ENCODE measurements at places on chromosomes 3 and 15.

DNA sequence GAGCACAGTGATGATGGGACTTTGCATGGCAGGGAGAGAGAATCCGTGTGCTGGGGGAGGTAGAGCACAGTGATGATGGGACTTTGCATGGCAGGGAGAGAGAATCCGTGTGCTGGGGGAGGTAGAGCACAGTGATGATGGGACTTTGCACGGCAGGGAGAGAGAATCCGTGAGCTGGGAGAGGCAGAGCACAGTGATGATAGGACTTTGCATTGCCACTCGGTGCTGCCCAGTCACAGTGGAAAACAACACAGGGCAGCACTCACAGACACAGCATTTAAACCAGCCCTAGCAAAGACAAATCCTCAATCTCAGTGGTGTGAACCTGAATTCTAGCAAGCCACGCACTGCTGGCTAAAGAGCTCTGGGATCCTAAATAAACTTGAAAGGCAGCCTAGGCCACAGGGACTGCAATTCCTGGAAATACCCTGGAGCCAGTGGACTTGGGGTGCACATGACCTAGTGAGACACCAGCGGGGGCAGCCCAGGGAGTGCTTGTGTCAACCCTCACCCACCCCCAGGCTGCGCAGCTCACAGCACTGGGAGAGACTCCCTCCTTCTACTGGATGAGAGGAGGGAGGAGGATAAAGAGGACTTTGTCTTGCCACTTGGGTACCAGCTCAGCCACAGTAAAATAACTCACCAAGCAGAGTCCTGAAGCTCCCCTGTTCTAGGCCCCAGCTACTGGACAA lies 23.4 kb upstream of the TNK2 start:
- no peaks in the 10 kb centered on the region for H3K4me1 ChIP-seq
- H3K36me3 ChIP-seq: no peaks in the 10 kb centered on the region
- H3K27ac ChIP-seq: no peak overlapping the region

DNA sequence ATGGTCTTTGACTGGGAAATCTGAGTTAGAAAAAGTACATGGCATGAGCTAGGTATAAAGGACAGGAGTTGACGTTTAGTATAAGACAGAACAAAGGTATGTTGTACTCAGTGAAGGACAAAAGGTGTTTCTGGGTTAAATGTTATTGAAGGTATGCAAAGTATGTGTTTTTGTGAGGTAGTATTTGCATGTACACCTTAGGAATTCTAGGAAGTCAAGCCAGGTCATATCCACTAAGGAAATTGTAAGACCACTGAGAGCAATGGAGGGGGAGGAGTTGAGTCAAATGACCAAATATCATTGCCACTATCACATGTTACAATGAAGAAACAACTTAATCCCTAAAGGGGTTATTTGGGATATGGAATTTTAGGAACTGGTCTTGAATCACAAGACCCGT lies 24.4 kb upstream of the TGFBR2 start:
- no peak overlapping the region for H3K4me3 ChIP-seq
- peaks cover 24% of the 10 kb centered on the region for H3K4me1 ChIP-seq
- H3K27ac ChIP-seq: no peak overlapping the region
- no peaks in the 10 kb centered on the region for H3K27me3 ChIP-seq

DNA sequence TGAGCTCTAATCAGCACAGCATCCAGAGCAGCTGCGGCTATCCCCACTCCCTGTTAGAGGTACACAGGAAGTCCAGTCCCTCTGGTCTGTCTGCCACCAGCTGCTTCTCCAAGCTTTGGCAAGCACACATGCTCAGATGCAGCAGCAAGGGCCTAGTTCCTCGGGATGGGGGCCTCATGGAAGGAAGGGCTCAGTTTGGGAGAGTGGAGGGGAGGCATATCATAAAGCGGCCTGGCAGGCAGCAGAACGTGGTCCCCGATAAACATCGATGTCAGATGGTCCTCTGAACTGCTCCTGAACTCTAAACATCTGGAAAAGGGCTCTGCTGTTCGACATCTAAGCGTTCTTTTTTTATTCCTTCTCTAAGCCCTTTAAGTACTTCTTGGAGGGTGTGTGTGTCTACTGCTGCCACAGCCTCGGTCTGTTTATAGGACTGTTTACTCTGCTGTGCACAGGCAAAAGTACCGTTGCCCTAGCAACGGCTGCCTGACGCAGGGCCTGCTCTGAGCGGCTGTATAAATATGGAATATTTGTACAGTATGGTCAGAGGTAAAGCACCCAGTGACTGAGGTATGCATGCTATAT lies 74.6 kb downstream of the PRICKLE2 start:
- H3K27ac ChIP-seq: no peak overlapping the region
- H3K27me3 ChIP-seq: peaks cover 4% of the 10 kb centered on the region

GRCh38 chr15:56719021-56719612 lies 14.2 kb downstream of the ZNF280D start:
- H3K4me1 ChIP-seq: peaks cover 37% of the 10 kb centered on the region
- peaks cover 1% of the 10 kb centered on the region for H3K36me3 ChIP-seq
- peak overlapping the region; percentile 17 for H3K4me3 ChIP-seq
- DNase-seq: no peak

GRCh38 chr15:51098331-51098619 lies 3.6 kb upstream of the TNFAIP8L3 start:
- H3K27ac ChIP-seq: no peak overlapping the region
- H3K27me3 ChIP-seq: peaks cover 81% of the 10 kb centered on the region
- H3K4me3 ChIP-seq: no peak overlapping the region
- no peak for DNase-seq
- peaks cover 5% of the 10 kb centered on the region for H3K4me1 ChIP-seq

- H3K27me3 ChIP-seq: no peaks in the 10 kb centered on the region
- no peaks in the 10 kb centered on the region for H3K4me1 ChIP-seq
- H3K27ac ChIP-seq: no peak overlapping the region
- H3K4me3 ChIP-seq: no peak overlapping the region
- no peak for DNase-seq
Observed at GRCh38 chr3:158742871-158743663, 10.8 kb upstream of the RARRES1 start.

- H3K27me3 ChIP-seq: no peaks in the 10 kb centered on the region
- H3K36me3 ChIP-seq: no peaks in the 10 kb centered on the region
- peaks cover 10% of the 10 kb centered on the region for H3K4me1 ChIP-seq
- H3K4me3 ChIP-seq: no peak overlapping the region
Observed at GRCh38 chr3:169564883-169565282, 98.6 kb downstream of the MECOM start.

- DNase-seq: no peak
- H3K36me3 ChIP-seq: no peaks in the 10 kb centered on the region
- no peaks in the 10 kb centered on the region for H3K4me1 ChIP-seq
Observed at GRCh38 chr15:95368191-95368590, 962.3 kb upstream of the NR2F2 start.

GRCh38 chr15:48112242-48112641 lies 8.5 kb upstream of the SLC24A5 start:
- H3K27ac ChIP-seq: no peak overlapping the region
- DNase-seq: no peak
- no peak overlapping the region for H3K4me3 ChIP-seq
- no peaks in the 10 kb centered on the region for H3K4me1 ChIP-seq
